ENCODE measurements at places on chromosomes 16 and 17. TPM values are rescaled to one million over a fixed set of nuclear protein-coding genes. Genes with fewer than 3 reads are reported as not detected.

ANKS4B gene
- not detected for total RNA-seq

RBBP6 gene
- total RNA-seq: 76.6 TPM

SBK1 gene
- 18.4 TPM for total RNA-seq

CACNA1G gene
- 0.28 TPM for total RNA-seq

CCDC40 gene
- total RNA-seq: 11.0 TPM

TSNAXIP1 gene
- total RNA-seq: 2.2 TPM

C16orf46 gene
- total RNA-seq: 0.92 TPM

TOX3 gene
- total RNA-seq: not detected

HOXB7 gene
- total RNA-seq: 28.2 TPM
